ENCODE measurements at places on chromosomes 16 and 17.

GRCh38 chr16:8848231-8848938 is 20.4 kb downstream of the CARHSP1 start:
- no peak for DNase-seq

- DNase-seq: no peak
Observed at GRCh38 chr17:82519971-82520903, 705 bp downstream of the FOXK2 start.

GRCh38 chr16:84244728-84245127 is 4.9 kb upstream of the KCNG4 start:
- DNase-seq: no peak

- DNase-seq: no peak
Observed at GRCh38 chr16:86570558-86571529, 4.2 kb downstream of the FOXC2 start.

DNA sequence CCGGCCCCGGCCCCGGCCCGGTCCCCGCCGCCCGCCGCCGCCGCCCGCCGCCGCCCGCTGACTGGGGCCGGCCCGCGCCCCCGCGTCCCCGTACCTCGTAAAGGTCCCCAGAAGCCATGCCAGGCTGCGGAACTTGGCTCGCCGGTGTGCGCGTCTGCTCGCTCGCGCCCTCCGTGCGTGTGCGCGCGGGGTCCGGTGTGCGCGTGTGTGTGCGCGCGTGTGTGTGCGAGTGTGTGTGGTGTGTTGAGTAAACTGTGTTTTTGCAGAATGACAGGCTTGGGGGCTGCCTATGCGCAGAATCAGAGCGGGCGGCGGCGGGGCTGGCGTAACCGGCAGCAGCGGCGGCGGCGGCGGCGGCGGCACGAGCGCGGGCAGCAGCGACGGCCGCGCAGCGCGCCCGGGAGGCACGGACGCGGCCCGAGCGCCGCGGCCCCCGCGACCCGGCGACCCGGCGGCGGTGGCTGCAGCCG is 307 bp downstream of the CDYL2 start:
- DNase-seq: peak; percentile 37

DNA sequence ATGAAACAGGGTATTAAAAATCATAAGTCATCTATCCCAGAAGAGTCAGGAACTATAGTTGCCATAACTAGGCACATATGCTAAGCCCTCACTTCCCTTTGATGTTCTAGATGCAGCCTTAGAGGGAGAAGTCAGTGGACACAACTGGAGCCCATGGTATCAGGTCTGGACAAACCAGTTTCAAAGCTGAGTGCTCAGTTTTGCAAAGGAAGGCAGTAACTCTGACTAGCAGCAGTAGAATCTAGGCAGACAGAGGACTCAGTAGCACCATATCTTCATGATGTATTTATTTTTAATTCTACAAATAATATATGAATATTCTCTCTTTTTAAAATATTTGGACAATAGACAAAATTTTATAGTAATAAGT is 11.7 kb upstream of the FAM20A start:
- DNase-seq: no peak

DNA sequence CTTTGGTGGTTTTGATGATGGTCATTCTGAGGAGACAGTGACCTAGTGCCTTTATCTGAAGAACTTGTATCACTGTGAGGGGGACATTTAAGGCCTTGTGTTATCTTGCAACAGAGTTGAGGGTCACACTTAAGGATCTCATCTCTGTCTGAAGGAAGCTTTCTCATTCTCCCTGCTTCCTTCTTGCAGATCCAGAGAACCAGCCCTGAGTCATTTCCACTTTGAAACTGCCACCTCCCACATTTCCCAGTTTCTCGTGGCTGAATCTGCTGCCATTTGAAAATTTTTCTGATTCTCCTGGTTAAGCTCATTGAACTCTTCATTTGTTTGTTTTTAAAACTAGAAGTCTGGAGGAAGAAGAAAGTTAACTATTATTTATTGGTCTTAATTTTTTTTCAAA is 190.2 kb upstream of the CDH11 start:
- no peak for DNase-seq

GRCh38 chr17:81510785-81511553 is 1.6 kb downstream of the ACTG1 start:
- no peak for DNase-seq

GRCh38 chr17:40325156-40326013 is 16.4 kb downstream of the RARA start:
- no peak for DNase-seq

GRCh38 chr17:30236766-30237165 is 1.3 kb upstream of the SLC6A4 start:
- no peak for DNase-seq

GRCh38 chr17:37134050-37134449 is 185.3 kb downstream of the AATF start:
- DNase-seq: no peak

All from stimulated activated CD4-positive, alpha-beta T cell treated with anti-CD3 and anti-CD28 coated beads, Interleukin-1b, Interleukin-23, amount 100 ng/mL, for 1 hour (primary cell).